ENCODE measurements at places on chromosomes 7 and 10. TPM values are rescaled to one million over a fixed set of nuclear protein-coding genes. Genes with fewer than 3 reads are reported as not detected.

DNA sequence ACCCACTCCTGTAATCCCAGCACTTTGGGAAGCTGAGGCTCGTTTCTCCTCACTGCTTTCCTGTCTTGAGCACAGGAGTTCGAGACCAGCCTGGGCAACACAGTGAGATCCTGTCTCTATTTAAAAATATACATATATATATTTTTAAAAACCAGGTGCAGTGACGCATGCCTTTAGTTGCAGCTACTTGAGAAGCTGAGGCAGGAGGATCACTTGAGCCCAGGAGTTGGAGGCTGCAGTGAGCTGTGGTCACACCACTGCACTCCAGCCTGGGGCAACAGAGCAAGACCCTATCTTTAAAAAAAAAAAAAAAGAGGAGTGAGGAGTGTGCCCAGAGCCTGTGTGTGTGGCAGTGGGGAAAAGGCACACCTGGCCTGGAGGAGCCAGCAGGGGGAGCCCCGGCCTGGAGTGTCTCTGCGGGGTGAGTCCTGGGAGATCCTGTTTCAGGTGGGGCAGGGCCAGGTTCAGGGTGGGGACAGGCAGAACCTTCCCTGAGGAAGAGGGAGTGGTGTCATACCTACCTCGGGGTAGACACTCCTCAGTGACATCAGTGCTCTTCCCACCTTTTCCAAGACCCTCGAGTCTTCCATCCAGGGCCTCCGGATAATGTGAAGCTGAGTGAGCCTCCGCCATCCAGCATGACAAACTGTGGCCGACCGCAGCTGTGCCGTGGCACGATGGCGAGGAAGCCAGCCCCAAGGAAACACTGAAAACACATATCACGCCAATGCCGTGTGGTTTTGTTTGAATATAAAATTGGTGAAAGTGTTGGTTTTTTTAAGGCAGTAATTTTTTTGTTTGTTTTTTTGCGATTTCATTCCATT is 9.0 kb upstream of the ARPC1B start:
- peak; percentile 89 for ATAC-seq

Gene TSPAN14
- total RNA-seq, result 61.9 TPM

Gene HOGA1
- not detected for total RNA-seq

- peak; percentile 91 for ATAC-seq
These were observed at the start of gene HSPA12A for GRCh38 chr10:116742367-116743265. Gene HSPA12A (minus strand): TSS chr10:116742566. CDS start chr10:116742469, 97 bp downstream.

DNA sequence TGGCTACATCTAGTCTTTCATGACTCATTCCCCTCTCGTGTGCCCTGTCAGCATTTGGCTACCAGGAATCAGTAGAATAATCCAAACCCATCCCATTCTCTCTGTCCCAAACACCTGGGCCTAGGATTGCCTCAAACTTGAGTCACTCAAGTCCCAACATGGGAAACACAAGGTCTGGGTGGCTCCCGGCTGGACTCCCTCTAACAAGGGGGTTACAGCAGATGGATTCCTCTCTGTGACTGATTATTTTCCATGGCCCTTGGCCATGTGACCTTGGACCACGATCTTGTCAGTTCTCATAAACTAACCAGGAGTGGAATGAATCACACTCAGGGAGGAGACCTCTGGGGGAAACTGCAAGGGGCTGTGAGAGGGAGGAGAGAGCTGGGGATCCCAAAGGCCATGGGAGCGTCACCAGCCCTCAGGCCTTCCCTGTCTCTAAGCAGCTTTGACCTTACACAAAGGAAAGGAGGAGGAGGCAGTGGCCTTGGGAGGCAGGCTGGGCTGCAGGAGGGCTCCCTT is 533.1 kb downstream of the KCNMA1 start:
- no peak for ATAC-seq

DNA sequence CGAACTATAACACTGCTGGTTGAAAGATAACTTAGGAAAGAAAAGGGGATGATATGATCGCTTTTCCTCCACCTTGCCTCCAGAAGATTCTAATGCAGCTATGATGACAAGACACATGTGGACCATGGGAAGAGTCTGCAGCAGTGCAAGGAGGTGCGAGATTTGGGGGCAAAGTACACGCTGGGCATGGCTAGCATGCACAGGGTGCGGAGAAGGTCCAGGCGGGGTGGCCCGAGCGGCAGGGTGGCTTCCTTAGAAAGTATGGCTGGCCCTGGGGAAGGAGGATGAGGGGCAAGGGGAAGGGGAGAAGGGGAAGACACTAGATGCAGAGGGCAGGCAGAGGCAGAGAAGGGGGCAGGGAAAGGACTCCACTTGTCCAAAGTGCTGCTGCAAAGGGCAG is 15.6 kb downstream of the ATXN7L1 start:
- ATAC-seq, result no peak

GRCh38 chr7:24239260-24239659 is 44.7 kb upstream of the NPY start:
- ATAC-seq, result no peak

- no peak for ATAC-seq
These were observed 29.3 kb downstream of the KCNH2 start for GRCh38 chr7:150948791-150949251.

- no peak for ATAC-seq
These were observed 23.0 kb downstream of the ZFAND2A start for GRCh38 chr7:1136841-1137516.

DNA sequence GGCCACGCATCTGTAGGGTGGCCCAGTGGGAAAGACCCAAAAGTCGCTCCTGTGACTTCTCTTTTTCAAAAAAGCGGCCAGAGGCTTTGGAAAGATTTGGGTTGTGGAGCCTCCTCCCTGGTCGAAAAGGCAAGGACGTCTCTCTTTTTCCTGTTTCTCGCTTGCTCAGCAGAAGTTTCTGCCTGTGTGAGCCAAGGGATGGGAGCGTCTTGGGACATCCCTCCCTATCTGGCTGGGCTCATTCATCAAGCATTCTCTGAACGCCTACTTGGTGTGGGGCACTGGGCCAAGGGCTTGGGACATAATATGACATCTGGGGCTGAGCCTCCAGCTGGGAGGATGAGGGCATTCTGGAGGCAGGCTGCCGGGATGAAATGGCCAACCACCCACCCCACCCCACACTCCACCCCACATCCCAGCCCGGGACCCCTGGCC is 120.9 kb downstream of the C10orf105 start:
- ATAC-seq, result no peak

Data from activated T-helper 17 cell treated with anti-CD3 and anti-CD28 coated beads, Interleukin-2, amount 50 U/mL, for 72 hours (primary cell).